ENCODE measurements at places on chromosomes 7 and 10.

- DNase-seq: peak; percentile 76
These were observed 43.4 kb downstream of the BPGM start for GRCh38 chr7:134690016-134690415.

GRCh38 chr10:28947171-28947570 lies 269.9 kb downstream of the BAMBI start:
- peak; percentile 46 for DNase-seq

- DNase-seq: peak; percentile 60
These were observed 395.5 kb upstream of the POM121L12 start for GRCh38 chr7:52639981-52640380.

- DNase-seq: peak; percentile 31
These were observed 312.8 kb downstream of the LRMDA start for GRCh38 chr10:75744261-75744660.

- DNase-seq: no peak
These were observed 47.6 kb downstream of the TSPAN15 start for GRCh38 chr10:69498711-69499471.

- peak; percentile 61 for DNase-seq
These were observed 169.2 kb downstream of the ZNF438 start for GRCh38 chr10:30862486-30862885.

DNA sequence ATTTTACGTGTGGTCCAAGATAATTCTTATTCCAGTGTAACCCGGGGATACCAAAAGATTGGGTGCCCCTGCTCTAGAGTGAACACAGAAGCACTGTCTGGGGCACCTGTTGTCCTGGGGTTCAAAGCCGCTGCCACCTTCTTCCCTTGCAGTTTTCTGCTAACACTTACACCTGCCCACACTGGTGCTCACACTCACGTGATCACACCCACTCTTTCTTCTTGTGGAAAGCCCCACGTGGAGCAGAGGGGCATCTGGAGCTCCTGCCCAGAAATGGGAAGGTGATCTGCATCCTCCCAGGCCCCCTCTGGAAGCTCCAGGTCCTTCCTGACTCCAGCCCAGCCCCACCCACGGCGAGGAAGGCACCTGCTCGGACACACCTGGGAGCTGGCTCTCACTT lies 42.9 kb downstream of the PTPRN2 start:
- DNase-seq: no peak

DNA sequence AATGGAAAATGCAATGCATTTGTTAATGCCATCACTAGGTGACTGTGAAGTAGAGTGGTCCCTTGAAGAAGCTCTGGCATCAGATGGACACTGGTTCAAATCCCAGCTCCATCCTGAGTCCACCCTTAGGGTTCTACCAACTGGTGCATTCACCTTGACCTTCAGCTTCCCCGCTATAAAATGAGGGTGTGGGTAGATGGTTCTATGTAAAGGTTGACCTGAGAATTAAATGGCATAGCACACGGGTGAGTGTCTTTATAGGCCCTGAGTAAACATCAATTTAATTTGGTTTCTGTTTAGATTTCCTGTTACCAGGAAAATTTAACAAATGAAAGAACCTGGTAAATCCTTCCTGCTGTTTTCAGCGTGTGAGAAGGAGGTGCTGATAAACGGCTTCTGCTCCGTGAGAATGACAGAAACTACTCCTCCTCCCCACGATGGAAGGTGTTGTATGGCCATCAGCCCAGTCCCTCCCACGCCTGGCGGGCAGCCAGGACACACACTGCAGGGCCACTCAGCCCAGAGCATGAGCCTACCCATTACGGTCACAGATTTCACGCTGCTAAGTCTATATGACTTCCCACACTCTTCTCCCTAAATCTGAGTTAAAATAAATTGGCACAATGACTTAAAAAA lies 210.1 kb downstream of the TNS3 start:
- DNase-seq: peak; percentile 34

DNA sequence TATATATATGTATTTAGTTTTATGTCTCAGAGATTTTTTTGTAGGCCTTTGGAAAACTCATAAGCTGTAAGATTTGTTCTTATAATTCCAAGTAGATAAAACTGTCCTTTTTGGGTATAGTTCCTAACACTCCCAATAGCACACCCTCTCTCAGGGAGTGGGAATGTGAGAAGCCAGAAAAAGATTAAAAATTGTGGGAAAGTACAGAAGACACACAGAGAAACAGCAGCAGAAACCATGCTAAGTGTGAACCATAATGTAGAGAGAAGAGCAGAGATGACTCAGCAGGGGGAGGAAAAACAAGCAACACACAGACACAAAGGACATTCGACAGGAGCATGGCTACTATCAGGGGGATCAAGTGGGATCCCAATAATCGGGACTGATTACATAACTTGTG lies 401.6 kb downstream of the MAGI2 start:
- DNase-seq: no peak

- DNase-seq: no peak
These were observed 9.1 kb downstream of the EN2 start for GRCh38 chr7:155466814-155467733.

DNA sequence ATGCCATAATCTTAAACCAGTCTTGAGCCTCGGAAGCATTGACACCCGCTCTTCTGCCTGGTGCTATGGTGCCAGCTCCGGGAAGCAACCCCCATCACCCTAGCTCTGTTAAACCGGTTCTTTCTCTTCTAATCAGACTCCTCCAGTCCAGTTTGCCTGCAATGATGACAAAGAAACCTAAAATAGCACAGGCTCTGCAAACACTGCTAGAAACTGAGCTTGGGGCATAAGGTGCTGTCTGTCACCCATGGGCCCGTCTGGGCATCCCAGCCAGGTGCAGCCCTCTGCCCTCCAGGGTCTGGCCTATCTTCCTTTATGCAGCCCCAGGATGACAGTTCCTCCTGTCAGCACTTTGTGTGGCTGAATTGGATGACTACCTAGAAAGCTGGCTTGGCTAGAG lies 14.2 kb upstream of the CAMK2G start:
- DNase-seq: no peak

DNA sequence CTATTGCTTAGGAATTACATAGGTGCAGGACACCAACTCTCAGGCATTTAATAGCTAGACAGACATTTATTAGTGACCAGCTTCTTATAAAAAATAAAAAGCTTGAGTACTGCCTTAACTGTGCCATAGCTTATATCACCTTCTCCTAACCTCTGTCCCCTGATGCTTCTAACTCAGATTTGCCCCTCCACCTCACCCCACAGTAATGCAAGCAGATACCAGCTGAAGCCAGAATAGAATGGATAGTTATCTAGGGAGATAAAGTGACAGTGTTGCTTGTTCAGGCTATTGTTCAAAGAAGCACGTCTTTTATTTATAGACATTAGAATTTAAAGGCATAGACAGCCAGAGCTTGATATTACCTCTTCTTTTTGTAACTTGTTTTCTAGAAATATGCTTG lies 99.6 kb upstream of the GLCCI1 start:
- DNase-seq: no peak

GRCh38 chr10:123786306-123786705 lies 105.3 kb downstream of the CPXM2 start:
- no peak for DNase-seq

- peak; percentile 31 for DNase-seq
These were observed 8.2 kb upstream of the SVIL start for GRCh38 chr10:29642990-29643389.

- no peak for DNase-seq
These were observed 6.2 kb downstream of the BUB3 start for GRCh38 chr10:123160311-123160980.

DNA sequence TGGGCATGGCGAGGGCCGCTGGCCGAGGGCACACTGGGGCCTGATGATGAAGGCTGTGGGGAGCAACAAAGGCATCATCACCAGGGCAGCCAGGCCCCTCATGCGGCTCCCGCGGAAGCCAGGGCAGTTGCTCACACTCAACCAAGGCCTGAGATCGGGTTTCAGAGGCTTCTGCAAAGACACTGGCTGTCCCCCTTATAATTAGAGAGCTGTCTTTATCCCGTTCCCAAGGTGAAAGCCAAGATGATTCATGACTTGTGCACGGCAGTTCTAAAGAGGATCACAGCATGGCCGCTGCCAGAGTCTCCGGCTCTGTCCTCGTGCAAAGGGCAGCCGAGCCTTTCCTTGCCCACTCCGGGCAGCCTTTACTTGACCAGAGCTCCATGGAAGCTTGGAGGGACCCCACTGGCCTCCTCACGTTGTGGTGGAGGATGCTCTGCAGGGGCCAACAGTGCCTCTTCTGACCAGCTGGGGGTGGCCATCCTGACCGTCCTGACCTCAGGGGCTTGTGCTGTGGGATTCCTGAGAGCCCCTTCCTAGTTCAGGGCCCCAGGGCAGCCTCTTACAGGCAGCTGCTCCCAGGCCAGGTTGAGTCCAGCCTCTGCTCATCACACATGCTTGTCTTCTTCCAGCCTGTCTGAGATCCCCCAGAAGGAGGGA lies 82.3 kb downstream of the PRKAG2 start:
- peak; percentile 57 for DNase-seq

- no peak for DNase-seq
These were observed 247.0 kb upstream of the PPP2R2D start for GRCh38 chr10:131653554-131654470.

GRCh38 chr7:113774182-113774807 lies 144.5 kb downstream of the PPP1R3A start:
- peak; percentile 61 for DNase-seq

- DNase-seq: no peak
These were observed 162.9 kb downstream of the MGMT start for GRCh38 chr10:129629911-129630310.

DNA sequence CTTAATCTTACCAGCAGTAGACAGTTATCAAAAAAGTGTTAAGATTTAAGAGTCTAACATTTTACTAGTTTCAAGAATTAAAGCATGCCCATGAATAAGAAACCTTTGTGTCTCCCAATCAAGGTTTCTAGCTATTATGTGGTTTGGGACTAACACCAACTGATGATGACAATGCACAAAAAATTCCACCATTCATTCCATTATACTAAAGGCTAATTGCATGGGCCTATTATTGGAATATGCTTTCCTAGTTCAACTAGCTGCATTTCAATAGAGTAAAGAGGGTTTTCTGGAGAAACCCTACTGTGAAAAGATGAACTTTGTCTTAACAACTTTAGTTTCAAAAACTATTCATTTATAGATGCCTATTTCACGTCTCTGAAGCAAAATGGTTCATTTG lies 44.6 kb downstream of the UBE2H start:
- peak; percentile 59 for DNase-seq

Measured in fibroblast of skin of right biceps (primary cell).